ENCODE measurements at places on chromosomes 1 and 21.

GRCh38 chr1:232835166-232835565 lies 29.9 kb downstream of the MAP10 start:
- DNase-seq: no peak

DNA sequence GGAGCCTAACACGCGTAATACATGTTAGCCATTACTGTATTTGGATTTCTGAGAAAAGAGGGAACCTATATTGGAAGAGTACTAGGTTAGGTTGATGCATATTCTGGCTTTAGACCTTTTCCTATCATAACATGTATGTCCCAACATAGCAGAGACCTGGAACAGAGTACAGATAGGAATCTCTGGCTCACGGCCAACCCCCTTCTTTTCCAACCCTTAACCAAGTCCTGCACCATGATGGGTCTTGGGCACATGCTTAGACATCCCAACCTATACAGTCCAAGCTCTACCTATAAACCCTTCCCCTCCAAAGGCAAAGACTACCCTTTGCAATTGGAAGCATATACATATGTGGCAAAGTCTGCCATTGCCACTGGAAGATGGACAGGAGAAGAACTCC lies 227.9 kb downstream of the TM2D1 start:
- no peak for DNase-seq

DNA sequence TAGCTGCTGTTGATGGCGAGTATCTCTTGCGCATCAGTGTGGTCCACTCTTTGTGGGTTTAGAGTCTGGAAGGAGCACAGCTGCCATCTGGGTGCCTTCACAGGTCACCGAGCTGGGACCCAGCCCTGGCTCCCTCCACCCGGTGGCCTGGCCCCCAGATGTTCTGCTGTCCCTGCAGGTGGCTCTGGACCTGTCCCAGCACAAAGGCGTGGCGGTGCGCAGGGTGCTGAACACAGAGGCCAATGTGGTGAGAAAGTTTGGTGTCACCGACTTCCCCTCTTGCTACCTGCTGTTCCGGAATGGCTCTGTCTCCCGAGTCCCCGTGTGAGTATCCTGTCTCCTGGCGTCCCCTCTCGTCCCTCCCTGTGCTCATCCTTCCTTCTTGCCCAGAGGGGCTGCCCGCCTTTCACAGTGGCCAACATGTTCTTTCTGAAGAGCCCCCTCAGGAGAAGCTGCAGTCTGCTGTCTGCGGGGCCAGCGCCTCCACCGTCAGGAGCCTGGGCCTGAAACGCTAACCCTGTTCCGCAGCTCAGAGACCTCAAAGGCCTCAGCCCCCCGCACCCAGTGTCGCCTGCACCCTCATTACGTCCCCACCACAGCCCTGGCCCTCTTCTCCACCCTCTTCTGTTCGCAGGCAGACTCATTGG lies 27.4 kb downstream of the QSOX1 start:
- DNase-seq: no peak

DNA sequence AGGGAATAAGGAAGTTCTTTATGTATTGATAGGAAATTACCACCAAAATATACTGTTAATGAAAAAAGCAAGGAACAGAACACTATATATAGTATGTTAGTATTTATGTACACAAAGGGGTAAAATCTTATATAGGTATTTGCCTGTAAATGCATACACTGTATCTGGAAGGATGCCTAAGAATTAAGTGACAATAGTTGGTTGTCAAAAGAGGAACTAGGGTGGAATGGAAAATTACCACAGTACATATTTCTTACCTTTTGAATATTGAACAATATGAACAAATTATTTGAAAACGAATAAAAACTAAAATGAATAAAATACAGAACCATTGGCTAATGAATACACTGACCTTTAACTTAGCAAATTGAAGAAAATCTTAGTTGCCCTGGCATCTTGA lies 13.6 kb downstream of the ARPC5 start:
- DNase-seq: no peak

Measured in GM12892 (cell line).